ENCODE measurements at places on chromosomes 1 and 21. TPM values are rescaled to one million over a fixed set of nuclear protein-coding genes. Genes with fewer than 3 reads are reported as not detected.

Gene SPOCD1
- total RNA-seq, result 37.2 TPM

Gene PEAR1
- total RNA-seq, result 10.8 TPM

Gene SPATA45
- not detected for total RNA-seq

Gene AGBL4
- total RNA-seq, result not detected

Gene EIF3I
- 217 TPM for total RNA-seq

GRCh38 chr1:27360159-27361043, 6.4 kb downstream of the MAP3K6 start:
- DNase-seq, result no peak

DNA sequence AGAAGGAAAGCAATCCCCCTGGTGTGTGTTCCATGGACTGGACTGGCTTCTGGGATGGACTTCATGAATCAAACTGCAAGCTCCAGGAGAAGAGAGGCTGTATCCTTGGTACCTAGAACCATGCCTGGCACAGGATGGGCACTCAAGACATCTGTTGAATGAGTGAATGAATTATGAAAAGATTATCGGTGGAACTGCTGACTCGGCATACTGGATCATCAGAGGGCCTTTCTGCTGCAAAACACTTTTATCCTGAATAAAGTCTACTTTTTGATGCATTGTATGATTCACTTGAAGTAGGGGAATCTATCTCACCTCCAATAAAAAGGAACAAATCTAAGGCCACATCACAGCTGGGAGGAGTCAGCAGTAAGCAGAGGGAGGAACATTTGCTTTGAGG, 42.9 kb downstream of the DDX20 start:
- no peak for DNase-seq

GRCh38 chr1:230067871-230068620, 1.0 kb downstream of the GALNT2 start:
- no peak for DNase-seq

- DNase-seq, result no peak
These were observed 171.7 kb downstream of the PIGK start for GRCh38 chr1:77047575-77047974.

DNA sequence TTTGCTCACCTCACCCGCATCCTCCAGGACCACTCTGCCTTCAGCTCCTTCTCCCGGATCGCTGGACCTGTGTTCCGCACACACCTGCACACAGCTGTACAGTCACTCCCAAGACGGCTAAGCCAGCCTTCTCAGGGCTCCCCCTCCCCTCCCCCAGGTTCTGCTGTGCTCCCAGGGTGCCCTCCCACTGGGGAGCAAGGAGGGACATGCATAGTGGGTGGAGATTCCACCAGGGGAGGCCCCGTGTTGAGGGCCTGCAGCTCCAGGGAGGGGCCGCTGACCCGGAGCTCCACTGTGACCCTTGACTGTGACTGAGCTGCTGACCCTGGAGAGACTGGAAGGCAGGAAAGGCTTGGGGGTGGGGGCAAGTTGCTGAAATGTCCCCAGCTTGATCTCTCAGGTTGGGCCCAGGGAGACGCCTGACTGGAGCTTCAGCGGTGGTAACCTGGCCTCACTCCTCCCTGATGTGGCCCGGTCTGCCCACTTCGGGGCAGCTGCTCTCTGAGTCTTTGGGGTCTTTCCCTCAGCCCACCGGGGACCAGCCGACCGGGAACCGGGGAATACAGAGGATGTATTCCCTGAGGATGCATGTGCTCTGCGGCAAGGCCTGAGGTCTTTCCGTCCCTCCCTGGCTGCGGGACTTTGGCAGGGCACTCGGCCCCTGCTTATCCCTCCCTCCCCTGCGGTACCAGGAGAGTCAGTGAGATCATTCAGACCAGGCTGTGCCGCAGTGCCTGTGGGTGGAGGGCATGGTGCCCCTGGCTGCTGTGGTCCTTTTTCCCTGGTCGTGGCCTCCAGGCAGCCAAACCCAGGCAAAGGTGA, 28.6 kb upstream of the PLCH2 start:
- no peak for DNase-seq

DNA sequence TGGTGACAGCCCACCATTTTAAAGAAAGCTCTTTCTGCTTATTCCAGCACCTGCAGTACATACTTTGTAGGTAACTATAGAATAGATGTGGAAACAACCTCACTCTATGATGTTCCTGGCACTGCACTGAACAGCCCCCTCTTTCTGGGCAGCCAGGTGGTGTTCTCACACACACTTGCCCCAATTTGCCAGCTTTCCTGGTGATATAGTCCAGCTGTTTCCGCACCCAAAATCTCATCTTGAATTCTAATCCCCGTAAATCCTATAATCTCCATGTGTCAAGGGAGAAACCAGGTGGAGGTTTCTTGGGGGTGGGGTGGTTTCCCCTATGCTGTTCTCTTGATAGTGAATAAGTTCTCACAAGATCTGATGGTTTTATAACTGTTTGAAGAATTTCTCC, 102.2 kb downstream of the FCRL5 start:
- DNase-seq, result no peak

DNA sequence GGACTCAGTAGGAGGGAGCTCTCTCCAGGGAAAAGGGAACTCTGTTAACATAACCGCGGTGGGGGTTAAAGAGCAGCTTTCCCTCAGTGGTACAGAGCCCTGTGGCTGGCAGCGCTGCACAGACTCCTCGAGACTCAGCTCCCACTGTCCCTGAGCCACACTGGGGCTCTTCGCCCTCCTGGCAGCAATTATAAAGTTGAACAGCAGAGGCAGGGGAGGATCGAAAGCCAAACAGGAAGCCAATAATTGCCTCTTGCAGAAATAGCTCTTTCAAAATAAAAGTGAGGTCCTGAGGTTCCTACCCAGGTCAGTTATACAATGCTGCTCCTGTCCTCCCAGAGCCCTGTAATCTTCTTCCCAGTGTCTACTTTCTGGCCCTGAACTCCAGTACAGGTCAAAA, 77.0 kb downstream of the FAM78B start:
- peak; percentile 8 for DNase-seq

GRCh38 chr1:30704765-30705509, 18.4 kb downstream of the MATN1 start:
- peak; percentile 64 for DNase-seq
